ENCODE measurements at places on chromosomes 6 and 20. TPM values are rescaled to one million over a fixed set of nuclear protein-coding genes. Genes with fewer than 3 reads are reported as not detected.

DNA sequence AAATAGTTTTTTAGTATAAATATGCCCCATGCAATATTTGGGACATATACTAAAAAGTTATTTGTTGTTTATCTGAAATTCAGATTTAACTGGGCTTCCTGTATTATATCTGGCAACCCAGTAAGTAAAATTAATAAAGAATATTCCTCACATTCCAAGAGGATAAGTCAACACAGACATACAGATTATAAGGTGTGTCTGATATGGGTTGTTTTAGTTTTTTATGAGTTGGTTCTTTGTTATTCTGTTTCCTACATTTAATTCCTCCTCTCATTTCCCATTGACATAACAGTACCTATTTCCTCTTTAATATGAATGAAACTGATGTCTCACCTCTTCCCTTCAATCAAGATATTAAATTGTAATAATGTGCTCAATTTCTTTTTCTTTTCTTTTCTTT lies 1.7 kb upstream of the PLA2G7 start:
- no peak overlapping the region for H3K4me3 ChIP-seq
- no peaks in the 10 kb centered on the region for H3K4me1 ChIP-seq
- no peaks in the 10 kb centered on the region for H3K27me3 ChIP-seq
- H3K36me3 ChIP-seq = no peaks in the 10 kb centered on the region
- no peak overlapping the region for H3K27ac ChIP-seq

Gene EYA2
- total RNA-seq = 10.9 TPM

Gene ACTL10
- 1.2 TPM for total RNA-seq

Gene PKIB
- total RNA-seq = 2.5 TPM

Gene POLH
- total RNA-seq = 8.3 TPM

Gene PLCG1
- 96.3 TPM for total RNA-seq

DNA sequence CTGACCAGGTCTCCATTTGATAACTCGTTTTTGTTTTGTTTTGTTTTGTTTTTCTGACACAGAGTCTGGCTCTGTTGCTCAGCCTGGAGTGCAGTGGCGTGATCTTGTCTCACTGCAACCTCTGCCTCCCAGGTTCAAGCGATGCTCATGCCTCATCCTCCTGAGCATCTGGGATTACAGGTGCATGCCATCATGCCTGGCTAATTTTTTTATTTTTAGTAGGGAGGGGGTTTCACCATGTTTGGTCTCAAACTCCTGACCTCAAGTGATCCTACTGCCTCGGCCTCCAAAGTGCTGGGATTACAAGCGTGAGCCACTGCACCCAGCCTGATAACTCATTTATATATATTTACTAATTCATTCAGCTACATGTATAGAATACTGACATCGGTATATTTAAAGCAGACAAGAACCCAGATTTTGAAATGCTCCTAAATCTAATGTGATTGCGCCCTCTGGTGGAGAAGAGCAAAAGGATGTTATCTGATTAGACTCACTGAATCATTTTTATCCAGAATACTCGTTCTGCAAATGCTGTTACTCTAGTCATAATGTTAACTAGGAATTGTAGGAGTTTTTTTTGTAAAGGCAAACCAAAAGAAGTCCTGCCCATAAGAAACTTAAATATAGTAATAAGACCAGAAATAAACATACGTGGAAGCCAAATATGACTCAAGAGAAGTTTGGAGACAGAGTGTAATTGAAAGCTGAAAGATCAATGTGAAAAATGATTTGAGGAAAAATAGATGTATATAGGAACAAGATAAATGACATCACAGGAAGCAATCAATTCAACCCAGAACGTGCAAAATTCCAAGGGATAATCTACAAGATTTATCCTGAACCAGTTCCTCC lies 5.3 kb upstream of the COL12A1 start:
- H3K4me3 ChIP-seq = no peak overlapping the region
- DNase-seq = no peak

Gene LPA
- total RNA-seq = not detected

Gene CITED2
- 64.1 TPM for total RNA-seq

Data from aorta (tissue), 5 donors.